ENCODE measurements at places on chromosomes 7 and 10. TPM values are rescaled to one million over a fixed set of nuclear protein-coding genes. Genes with fewer than 3 reads are reported as not detected.

DNA sequence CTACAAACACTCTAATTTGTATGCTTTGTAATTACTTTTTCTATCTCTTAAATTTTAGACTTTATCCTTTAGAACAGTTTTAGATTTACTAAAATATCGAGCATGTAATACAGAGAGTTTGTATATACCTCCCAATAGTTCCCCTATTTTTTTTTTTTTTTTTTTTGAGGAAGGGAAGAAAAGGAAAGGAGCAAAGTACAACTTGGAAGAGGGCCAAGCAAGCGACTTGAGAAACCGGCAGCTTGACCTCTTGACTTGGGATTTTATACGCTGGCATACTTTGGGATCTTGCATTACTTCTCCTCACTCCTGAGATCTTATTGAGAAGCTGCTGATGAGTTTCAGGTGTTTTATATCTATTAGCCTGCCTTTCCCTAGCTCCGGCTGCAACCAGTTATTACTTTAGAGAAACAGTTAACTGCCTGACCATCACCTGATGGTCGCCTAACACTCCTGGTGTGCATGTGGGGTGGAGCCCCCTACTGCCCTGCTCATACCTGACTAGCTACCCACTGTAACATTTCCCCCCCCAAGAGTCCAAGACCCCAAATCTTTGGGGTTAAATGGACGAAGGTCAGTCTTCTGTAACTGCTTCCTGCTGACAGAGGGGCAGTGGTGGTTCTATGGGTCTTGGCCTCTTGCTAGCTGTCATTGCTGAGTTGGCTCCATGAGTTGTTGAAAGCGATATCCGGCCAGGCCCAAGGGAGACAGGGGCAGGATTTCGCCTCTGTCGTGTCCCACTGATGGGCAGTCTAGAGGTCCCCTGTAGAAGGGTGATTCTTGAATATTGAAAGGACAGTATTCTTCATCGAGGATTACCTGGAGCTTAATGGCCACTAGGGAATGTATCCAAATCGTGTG is 28.5 kb downstream of the MKLN1 start:
- H3K27me3 ChIP-seq, result no peaks in the 10 kb centered on the region
- H3K36me3 ChIP-seq, result peaks cover 5% of the 10 kb centered on the region
- H3K4me1 ChIP-seq, result peaks cover 68% of the 10 kb centered on the region
- DNase-seq, result no peak

DNA sequence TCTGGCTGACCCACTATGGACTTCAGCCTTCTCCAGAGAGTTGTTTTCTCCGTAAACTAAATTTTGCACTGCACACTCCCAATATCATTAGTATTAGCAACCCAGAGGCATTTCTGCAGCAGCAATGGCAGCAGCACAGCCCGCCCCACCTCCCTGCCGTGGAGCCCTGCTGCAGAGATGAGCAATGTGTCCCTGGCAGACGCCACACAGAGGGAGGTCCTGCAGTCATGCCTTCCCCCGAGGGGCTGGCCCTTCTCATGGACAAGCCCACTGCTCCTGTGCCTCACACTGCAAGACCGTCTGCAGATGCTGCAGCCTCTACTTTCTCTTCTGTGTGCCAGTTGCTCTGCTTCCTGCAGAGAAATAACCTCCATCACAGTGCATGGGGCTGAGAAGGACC is 393.4 kb upstream of the MKI67 start:
- no peak overlapping the region for H3K4me3 ChIP-seq
- DNase-seq, result no peak
- H3K27me3 ChIP-seq, result no peaks in the 10 kb centered on the region
- no peaks in the 10 kb centered on the region for H3K36me3 ChIP-seq
- H3K4me1 ChIP-seq, result peaks cover 9% of the 10 kb centered on the region

GRCh38 chr7:54252256-54253035 is 289.7 kb upstream of the VSTM2A start:
- H3K27ac ChIP-seq, result no peak overlapping the region
- H3K4me3 ChIP-seq, result no peak overlapping the region
- DNase-seq, result no peak
- H3K4me1 ChIP-seq, result no peaks in the 10 kb centered on the region

- DNase-seq, result no peak
- no peaks in the 10 kb centered on the region for H3K27me3 ChIP-seq
- peaks cover 8% of the 10 kb centered on the region for H3K4me1 ChIP-seq
- H3K36me3 ChIP-seq, result peaks cover 32% of the 10 kb centered on the region
These were observed 65.8 kb downstream of the NT5C2 start for GRCh38 chr10:103127241-103127640.

DNA sequence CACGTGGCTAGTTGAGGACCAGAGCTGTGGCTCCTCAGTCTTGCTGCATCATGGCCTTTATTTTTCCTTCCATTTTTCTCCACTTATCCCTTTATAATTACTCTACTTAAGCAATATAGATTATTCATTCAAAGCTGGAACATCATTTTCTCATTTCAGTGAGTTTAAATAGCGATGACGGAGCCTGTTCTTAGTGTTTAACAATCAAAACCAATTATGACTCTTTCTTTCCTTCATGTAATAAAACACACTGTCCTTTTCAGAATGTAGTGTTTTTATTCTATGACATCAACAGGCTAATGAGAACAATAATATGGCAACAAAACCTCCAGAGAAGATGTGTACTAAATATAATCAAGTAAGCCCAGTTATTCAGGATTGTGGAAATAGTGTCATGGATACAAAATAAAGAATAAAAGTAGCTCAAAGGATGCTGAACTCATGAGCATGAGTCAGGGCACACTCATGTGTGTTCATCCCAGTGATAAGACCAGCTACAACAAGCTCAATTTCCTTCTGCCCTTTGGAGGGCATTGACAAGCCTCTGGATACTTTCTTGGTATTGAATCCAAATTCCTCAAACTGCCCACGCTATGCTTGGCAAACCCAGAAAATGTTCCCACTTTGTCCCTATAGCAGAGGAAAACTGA is 188.4 kb downstream of the CYP26A1 start:
- H3K36me3 ChIP-seq, result peaks cover 11% of the 10 kb centered on the region
- H3K27me3 ChIP-seq, result peaks cover 16% of the 10 kb centered on the region
- no peak overlapping the region for H3K27ac ChIP-seq
- no peak overlapping the region for H3K4me3 ChIP-seq

DNA sequence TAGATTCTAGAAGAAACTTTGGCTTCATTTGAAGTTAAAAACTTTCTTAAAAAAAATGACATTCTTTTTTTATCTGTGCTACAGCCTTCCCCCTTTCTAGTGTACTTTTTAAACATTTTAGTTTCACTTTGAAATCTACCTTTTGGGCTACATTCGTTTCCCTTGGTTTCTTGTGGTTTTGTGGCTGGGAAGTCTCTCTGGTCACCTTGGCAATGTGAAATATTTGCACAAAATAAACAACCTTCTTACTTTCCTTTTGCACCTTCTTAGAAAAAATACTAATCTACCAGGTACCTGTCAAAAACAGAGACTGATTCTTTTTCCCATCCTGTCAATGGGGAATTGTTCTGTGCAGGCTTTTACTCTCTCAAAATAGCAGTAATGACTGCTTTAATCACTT is 350.2 kb downstream of the GATA3 start:
- no peaks in the 10 kb centered on the region for H3K27me3 ChIP-seq
- H3K27ac ChIP-seq, result no peak overlapping the region
- peaks cover 45% of the 10 kb centered on the region for H3K4me1 ChIP-seq
- DNase-seq, result no peak
- no peaks in the 10 kb centered on the region for H3K36me3 ChIP-seq

DNA sequence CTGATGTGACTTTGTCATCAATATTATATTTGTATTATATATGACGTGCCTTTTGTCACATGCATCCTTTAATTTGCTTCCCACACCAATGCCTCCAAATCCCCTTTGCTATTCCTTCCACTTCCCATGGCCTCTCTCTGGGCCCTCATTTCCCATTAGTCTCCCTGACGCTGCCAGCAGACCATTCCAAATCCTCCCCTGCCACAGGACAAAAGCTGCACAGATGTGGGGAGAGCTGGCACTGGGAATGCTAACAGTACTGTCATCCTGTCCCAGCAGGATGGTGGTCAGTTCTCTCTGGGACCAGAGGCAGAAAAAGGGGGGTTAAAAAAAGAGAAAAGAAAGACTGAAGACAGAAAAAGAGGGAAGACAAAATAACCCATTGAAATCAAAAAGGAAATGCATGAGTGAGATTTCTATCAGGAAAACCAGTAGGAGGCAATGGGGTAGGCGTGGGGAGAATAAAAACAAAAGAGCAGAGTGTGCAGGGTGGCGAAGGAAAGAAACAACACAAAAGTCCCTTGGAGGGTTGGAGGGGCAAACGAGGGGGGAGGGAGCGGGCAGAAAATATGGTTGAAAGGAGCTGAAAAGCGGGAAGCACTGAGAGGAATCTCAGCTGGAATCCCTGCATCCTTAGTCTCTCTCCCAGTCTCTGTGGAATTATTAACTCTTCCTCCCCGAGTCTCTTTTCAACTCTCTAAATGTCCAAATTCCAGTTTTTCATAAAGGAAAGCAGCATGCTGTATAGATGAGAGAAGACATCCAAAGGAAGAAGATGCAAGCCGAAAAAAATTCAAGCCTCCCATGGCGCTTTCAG is 59.2 kb upstream of the PTN start:
- peak; percentile 10 for DNase-seq
- no peak overlapping the region for H3K27ac ChIP-seq
- H3K4me3 ChIP-seq, result no peak overlapping the region
- no peaks in the 10 kb centered on the region for H3K27me3 ChIP-seq

- no peak overlapping the region for H3K27ac ChIP-seq
- no peak overlapping the region for H3K4me3 ChIP-seq
- no peak for DNase-seq
- no peaks in the 10 kb centered on the region for H3K27me3 ChIP-seq
These were observed 145.0 kb downstream of the CALCR start for GRCh38 chr7:93429563-93429962.

- H3K27ac ChIP-seq, result no peak overlapping the region
- H3K4me3 ChIP-seq, result peak overlapping the region; percentile 80
- H3K36me3 ChIP-seq, result no peaks in the 10 kb centered on the region
These were observed 62.3 kb upstream of the LBX1 start for GRCh38 chr10:101291331-101292193.

GRCh38 chr7:116671681-116672595 is at the start of gene MET:
MET (plus strand) TSS chr7:116672196; CDS start chr7:116699085, 26,889 bp downstream.
- peak; percentile 80 for DNase-seq
- peaks cover 28% of the 10 kb centered on the region for H3K4me1 ChIP-seq
- peaks cover 26% of the 10 kb centered on the region for H3K27me3 ChIP-seq
- H3K27ac ChIP-seq, result no peak within 1 kb of the TSS

- H3K27ac ChIP-seq, result no peak overlapping the region
- H3K36me3 ChIP-seq, result peaks cover 15% of the 10 kb centered on the region
- no peaks in the 10 kb centered on the region for H3K4me1 ChIP-seq
- no peaks in the 10 kb centered on the region for H3K27me3 ChIP-seq
- H3K4me3 ChIP-seq, result no peak overlapping the region
These were observed 100.5 kb downstream of the GTF2IRD1 start for GRCh38 chr7:74554178-74554577.

GRCh38 chr10:93356516-93356915 is 125.6 kb downstream of the MYOF start:
- H3K36me3 ChIP-seq, result no peaks in the 10 kb centered on the region
- peaks cover 18% of the 10 kb centered on the region for H3K4me1 ChIP-seq

DNA sequence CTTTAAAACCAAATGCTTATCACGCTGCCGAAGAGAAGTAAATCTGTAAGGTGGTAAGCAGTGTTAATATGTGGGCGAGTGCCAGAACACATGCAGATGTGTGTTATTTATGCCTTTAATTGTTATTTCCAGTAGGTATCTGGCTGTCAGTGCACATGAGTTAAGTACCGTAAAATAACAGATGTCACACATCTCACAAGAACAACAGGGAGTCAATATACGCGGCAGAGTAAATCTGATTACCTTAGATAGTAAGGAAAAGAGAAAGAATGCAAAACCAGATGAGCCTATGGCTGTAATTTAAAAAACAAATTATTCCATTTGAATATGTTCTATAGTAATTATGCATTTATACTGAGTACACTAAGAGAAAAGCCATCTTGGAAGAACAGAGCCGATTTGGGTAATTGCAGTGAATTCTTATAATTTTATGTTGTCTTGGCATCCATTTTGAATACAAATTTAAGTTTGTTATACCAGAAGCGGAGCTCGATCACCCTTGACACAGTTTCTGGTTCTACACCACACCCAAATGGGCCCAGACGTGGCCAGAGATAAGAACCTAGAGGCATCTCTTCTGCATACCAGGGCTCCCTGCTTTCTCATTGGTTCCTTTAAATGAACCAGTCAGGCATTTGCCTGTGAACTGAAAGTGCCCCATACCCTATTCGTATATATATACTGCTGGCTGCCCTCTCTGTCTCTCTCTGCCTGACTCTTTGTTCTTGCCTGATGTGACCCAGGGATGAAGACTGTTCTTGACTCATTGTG is 34.8 kb downstream of the DNAJB9 start:
- H3K4me1 ChIP-seq, result peaks cover 10% of the 10 kb centered on the region
- H3K36me3 ChIP-seq, result no peaks in the 10 kb centered on the region
- H3K27me3 ChIP-seq, result no peaks in the 10 kb centered on the region
- no peak overlapping the region for H3K27ac ChIP-seq

DNA sequence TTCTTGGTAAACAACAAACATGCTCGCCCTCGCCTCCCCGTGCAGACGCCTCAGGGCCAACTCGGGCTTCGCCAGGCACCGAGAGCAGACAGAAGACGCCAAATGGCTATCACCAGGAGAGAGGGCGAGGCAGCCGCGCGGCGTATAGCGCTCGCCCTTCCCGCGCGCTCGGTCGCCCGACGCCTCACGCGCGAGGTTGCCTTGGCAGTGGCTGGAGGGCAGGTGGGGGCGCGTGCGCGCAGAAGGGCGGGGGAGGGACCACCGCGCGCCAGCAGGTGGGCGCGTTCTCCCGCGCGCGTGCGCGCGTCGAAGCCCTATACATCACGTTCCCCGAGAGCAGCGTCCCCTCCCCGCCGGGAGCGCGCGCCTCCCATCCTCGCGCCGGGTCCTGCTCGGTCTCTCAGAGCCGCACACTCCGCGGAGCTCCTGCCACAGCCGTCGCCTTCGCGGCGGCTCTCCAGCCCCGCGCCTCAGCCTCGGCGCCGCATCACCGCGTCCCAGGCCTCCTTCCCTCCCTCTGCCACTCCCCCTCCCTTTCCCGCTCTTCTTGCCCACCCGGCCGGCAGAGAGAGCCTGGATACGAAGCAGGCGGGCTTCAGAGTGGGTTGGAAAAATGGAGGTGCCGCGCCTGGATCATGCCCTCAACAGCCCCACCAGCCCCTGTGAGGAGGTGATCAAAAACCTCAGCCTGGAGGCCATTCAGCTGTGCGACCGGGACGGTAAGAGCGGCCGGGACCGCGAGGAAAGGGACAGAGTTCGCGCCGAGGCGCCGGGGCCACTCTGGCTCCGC is at the start of gene PHYHIPL:
TSS of gene PHYHIPL (plus strand) at position 403 of the 790 bp plus-strand sequence. CDS start at position 614, 211 bp downstream.
- peak within 1 kb of the TSS; percentile 71 for H3K4me3 ChIP-seq
- peaks cover 11% of the 10 kb centered on the region for H3K4me1 ChIP-seq
- peak; percentile 43 for DNase-seq
- peaks cover 59% of the 10 kb centered on the region for H3K27me3 ChIP-seq
- no peaks in the 10 kb centered on the region for H3K36me3 ChIP-seq

GRCh38 chr7:46767071-46767470 is 814.8 kb downstream of the TNS3 start:
- DNase-seq, result no peak
- peaks cover 6% of the 10 kb centered on the region for H3K4me1 ChIP-seq
- H3K4me3 ChIP-seq, result no peak overlapping the region
- no peaks in the 10 kb centered on the region for H3K27me3 ChIP-seq
- no peak overlapping the region for H3K27ac ChIP-seq
- H3K36me3 ChIP-seq, result peaks cover 18% of the 10 kb centered on the region

GRCh38 chr10:84262190-84262956 is 17.5 kb downstream of the RGR start:
- DNase-seq, result no peak
- H3K4me3 ChIP-seq, result no peak overlapping the region
- no peaks in the 10 kb centered on the region for H3K36me3 ChIP-seq
- H3K27ac ChIP-seq, result no peak overlapping the region
- H3K4me1 ChIP-seq, result peaks cover 7% of the 10 kb centered on the region
- H3K27me3 ChIP-seq, result peaks cover 5% of the 10 kb centered on the region

The MYPN gene
- 0.05 TPM for total RNA-seq

The AKR1C8 gene
- not detected for total RNA-seq

The DIP2C gene
- 10.9 TPM for total RNA-seq

The CEP55 gene
- total RNA-seq, result 15.8 TPM

The ACBD7 gene
- total RNA-seq, result 12.5 TPM

The OR6V1 gene
- not detected for total RNA-seq
